ENCODE measurements at places on chromosomes 7 and 10.

GRCh38 chr7:134128829-134129228 lies 1.7 kb downstream of the LRGUK start:
- no peak for DNase-seq

- DNase-seq, result no peak
Observed at GRCh38 chr10:118287076-118287806, 54.9 kb downstream of the FAM204A start.

- peak; percentile 43 for DNase-seq
Observed at GRCh38 chr10:86795353-86795752, 38.9 kb downstream of the BMPR1A start.

DNA sequence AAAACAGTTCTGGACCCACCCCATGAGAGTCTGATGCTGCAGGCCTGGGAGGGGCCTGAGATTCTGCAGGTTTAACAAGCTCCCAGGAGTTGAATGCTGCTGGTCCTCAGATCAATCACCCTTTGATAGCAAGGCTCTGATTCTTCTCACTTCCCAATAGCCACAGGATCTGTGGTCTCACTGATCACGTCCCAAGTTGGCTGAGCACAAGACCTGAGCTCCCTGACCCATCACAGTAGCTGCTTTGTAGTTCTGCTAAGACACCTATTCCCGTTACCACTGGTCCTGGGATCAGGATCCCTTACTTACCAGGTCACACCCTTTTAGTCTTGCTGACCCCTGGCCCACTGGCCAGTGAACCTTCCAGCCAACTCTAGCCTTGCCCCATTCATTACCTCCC lies 372.8 kb downstream of the PHTF2 start:
- no peak for DNase-seq

DNA sequence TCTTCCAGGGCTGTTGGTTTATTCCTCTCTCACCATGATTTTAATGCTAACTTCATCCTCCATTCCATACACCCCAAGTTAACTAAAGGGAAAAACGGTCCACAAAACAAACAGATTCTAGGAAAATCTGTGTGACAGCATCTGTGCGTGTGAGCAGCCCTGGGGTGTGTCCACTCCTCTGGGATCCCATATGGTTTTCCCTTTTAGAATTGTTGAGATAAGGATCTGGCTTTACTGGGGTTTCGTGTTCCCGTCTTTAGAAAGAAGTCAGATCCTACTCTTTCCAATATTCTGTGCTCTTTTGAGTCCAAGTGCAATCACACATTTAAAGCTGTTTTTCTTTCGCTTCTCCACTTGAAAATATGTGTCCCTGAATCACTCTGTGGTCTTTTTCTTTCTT lies 257.1 kb downstream of the KLF6 start:
- DNase-seq, result peak; percentile 45

- no peak for DNase-seq
Observed at GRCh38 chr7:111806232-111806631, 243.9 kb upstream of the IMMP2L start.

GRCh38 chr7:81430150-81430549 lies 339.7 kb downstream of the HGF start:
- no peak for DNase-seq

DNA sequence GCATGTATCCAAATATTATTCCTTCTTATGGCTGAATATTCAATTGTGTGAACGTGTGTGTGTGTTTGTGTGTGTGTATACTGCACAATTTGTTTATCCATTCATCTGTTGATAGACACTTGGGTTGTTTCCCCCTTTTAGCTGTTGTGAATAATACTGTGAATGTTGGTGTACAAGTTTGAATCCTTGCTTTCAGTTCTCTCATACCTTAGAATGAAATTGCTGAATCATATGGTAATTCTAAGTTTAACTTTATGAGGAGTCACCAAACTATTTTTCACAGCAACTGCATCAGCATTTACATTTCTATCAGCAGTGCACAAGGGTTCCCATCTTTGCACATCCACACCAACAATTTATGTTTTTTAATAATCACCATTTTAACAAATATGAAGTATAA lies 86.9 kb upstream of the GATAD1 start:
- DNase-seq, result no peak

GRCh38 chr10:103681617-103682399 lies 173.6 kb downstream of the SH3PXD2A start:
- no peak for DNase-seq

- DNase-seq, result no peak
Observed at GRCh38 chr10:70222340-70222794, 10.9 kb downstream of the PPA1 start.

GRCh38 chr10:70885481-70885880 lies 2.9 kb downstream of the PCBD1 start:
- DNase-seq, result no peak

All from hindlimb muscle (tissue), 1 donor.